ENCODE measurements at places on chromosomes 2 and 18. TPM values are rescaled to one million over a fixed set of nuclear protein-coding genes. Genes with fewer than 3 reads are reported as not detected.

The DSG1 gene
- total RNA-seq, result not detected

The CNTNAP5 gene
- total RNA-seq, result not detected

The PTPRM gene
- 34.5 TPM for total RNA-seq

The MARCHF7 gene
- total RNA-seq, result 59.8 TPM

The PRKAG3 gene
- not detected for total RNA-seq

The ANKRD53 gene
- 0.09 TPM for total RNA-seq

The MARCO gene
- total RNA-seq, result not detected

The CRYGD gene
- not detected for total RNA-seq

The FZD7 gene
- 6.7 TPM for total RNA-seq

The ASNSD1 gene
- 33.0 TPM for total RNA-seq

The VSNL1 gene
- total RNA-seq, result not detected

The PDE1A gene
- 0.17 TPM for total RNA-seq

The DLX1 gene
- total RNA-seq, result 2.7 TPM

The TMEM163 gene
- 0.10 TPM for total RNA-seq

The FBXO15 gene
- 0.48 TPM for total RNA-seq

The MEIS1 gene
- 1.6 TPM for total RNA-seq

The PDCL3 gene
- 38.0 TPM for total RNA-seq

The SP5 gene
- total RNA-seq, result not detected

The CYTIP gene
- total RNA-seq, result 0.08 TPM

The LRRC30 gene
- total RNA-seq, result not detected

Data from A549 treated with AZD2906 at 1 μM for 4 hours (cell line).